ENCODE measurements at places on chromosomes 6 and 20.

GRCh38 chr20:47753576-47754387 lies 31.5 kb downstream of the SULF2 start:
- DNase-seq: no peak

DNA sequence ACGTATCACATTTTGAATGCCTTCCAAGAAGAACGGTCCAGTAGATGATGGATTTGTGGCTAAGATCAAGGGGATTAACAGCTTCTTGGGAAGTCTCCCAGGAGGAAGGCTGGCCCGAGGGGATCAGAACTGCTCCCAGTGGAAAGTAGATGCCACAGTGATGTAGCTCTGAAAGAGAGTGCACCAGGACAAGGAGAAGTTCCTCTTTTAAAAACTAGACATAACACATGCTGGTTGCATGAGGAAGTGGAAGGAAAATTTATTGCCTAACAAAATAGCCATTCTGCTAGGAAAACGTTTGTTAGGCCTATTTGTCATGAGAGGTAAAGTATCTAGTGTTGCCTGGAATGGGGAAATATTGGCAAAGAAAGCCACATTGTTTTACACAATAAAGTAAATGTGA lies 87.8 kb downstream of the CDH26 start:
- DNase-seq: no peak

DNA sequence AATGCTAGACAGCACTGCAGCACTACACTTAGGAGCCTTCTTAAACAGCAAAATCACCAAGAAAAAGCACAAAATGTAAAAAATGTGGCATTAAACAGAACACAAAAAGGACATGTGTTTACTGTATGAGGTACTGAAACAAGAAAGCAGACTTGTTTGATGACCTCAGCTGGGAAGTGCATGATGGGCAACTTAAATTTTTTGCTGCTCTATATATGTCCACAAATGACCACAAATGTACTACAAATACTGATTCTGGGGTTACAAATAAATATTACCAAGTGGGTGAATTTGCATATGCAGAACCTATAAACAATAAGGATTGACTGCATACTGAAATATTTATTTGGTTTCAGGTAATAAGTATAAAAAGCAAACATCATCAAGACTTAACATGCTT lies 13.1 kb downstream of the RAB23 start:
- no peak for DNase-seq

DNA sequence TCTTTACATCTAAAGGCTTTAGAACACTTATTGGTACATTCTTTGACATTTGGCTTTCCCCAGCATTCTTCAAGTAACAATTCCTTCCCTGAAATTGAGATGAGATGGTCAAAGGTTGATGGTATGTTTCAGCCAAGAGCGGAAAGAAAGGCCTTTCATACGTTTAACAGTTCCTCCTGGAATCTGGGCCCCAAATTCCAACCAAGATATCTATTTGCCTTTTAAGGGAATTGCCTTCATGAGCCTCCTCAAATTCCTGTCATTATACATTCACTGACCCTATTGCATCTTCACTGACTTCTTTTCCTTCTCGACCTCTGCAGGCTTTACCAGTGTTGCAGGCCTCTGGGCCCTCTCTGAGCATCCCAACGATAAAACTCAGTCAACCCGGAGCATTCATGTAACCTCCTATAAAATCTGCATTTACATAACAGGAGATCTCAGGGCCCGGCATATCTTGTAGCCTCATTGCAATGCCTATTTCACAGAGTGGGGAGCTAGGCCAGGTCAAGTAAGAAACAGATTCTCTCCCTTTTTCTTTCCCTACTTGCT lies 18.3 kb upstream of the WFDC9 start:
- no peak for DNase-seq

GRCh38 chr6:36319436-36319762 lies 17.3 kb downstream of the BNIP5 start:
- DNase-seq: no peak

DNA sequence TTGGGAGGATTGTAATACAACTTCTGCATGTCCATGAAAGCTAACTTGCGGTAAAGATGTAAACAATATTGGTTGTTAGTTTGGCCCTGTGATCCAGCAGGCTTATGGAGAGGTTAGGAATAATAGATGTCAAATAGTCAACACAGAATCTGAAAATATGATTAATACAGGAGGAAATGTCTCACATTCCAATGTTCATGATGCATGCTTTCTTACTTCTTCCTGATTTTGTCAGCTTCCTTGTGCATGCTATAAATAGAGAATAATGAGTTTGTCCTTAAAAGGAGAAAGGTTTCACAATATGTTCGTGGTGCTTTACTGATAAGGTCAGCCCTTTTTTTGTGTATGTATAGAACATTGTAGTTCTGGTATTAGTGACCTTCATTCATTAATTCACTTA lies 136.7 kb downstream of the MMUT start:
- DNase-seq: no peak

DNA sequence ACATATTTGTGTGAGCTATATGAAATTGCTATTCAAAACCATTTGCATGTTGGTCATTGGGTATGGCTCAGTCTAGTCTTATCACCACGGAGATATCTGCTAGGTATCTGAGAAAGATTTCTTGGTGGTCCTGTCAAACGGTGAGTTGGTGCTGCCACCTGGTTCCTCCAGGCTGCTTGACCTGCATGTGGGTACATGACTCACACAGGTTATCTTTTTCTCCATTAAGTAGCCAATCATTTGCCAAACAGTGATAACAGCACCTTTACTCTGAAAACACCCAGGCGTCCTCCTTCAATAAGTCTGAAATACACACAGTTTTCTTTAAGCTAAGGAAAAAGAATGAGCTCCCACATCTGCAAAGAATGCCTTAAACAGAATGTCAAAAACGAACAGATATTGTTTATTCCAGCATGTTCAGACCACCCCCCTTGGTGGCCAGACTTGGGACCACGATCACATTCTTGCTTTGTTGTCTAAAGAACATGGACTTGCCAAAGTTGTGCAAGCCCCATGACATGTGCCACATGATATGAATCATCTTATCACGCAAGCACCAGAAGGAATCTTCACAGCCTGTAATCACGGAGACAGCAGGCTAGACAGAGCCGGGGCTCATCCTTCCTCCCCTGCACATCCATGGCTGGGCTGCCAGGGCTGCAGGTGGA lies 200.7 kb upstream of the THBS2 start:
- DNase-seq: no peak

All from activated T-cell treated with anti-CD3 and anti-CD28 coated beads, Interleukin-2, amount 50 U/mL, for 48 hours (primary cell).